ENCODE measurements at places on chromosomes 4 and X.

DNA sequence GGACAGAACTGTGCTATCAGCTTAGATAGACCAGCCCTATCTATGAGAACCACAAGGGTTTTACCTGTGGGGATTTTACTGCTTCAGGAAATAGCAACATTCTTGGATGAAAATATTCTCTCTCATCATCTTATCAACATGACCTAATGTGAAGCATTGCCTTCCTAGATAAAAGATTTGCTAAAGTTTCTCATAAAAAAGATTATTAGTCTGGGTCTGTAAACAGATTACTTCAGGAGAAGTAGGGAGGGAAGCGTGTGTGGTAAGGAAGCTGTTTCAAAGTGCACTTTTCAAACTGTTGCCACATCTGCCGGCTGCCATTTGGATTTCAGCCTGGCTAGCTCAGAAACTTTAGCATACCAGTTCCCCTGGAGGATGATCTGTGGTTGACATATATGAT is at the start of gene NOX1:
Gene NOX1, minus strand, starts transcription at position 35 of the 400 bp plus-strand sequence. CDS start 220 bp downstream, outside the sequence.
- no peak for DNase-seq

- DNase-seq = no peak
Measured at GRCh38 chrX:3763111-3763510, 49.7 kb upstream of the PRKX start.

DNA sequence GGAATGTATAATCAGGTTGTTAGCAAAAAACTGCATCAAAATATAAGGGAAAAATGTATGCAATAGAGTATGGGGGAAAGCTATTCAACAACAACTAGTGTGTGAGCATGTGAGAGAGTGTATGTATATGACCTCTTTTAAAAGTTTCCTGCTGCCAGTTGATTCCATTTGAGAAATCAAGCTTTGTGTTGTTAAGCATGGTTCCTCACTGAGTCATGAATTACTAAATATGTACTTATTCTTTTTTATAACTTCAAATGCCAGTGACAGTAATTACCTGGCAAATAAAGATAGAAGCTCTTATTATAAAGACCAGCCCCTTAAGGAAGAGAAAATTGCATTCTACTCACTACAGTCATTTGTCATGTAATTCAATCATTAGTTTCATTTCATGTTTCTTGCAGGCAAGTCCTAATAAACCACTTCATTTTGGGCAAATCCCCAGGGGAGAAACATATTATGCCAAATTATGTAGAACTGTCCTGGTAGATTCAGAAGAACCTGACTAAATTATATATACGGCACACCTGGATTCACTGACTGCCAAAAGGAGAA is 19.2 kb downstream of the RASGEF1B start:
- no peak for DNase-seq

- no peak for DNase-seq
Measured at GRCh38 chrX:67717571-67717970, 173.8 kb downstream of the AR start.

- DNase-seq = no peak
Measured at GRCh38 chr4:140609548-140610425, 41.0 kb upstream of the UCP1 start.

GRCh38 chr4:38670109-38670901 is 6.3 kb downstream of the KLF3 start:
- DNase-seq = no peak

GRCh38 chrX:10769195-10769594 is 148.8 kb upstream of the MID1 start:
- DNase-seq = no peak

DNA sequence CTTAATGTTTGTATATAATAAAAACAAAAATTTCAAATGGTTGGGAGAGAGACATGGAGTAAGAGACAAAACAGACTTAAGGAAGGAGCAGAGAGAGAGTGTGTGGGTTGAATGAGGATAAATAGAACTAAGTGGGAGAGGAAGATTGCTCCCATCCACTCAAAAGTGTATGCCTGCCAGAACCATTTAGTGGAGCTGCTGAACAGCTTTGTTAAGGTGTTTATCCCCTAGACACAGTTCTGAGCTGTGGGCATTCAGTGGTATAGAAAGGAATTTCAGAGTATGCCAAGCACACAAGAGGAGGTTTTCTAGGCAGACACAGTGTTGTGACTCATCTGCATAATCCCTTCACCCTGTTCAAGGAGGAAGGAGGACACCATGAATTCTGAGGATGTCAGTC is 508.6 kb upstream of the EPHA5 start:
- DNase-seq = no peak

- no peak for DNase-seq
Measured at GRCh38 chr4:24489870-24490269, 94.5 kb downstream of the DHX15 start.

GRCh38 chr4:108834835-108835384 is 72.1 kb upstream of the ETNPPL start:
- no peak for DNase-seq

DNA sequence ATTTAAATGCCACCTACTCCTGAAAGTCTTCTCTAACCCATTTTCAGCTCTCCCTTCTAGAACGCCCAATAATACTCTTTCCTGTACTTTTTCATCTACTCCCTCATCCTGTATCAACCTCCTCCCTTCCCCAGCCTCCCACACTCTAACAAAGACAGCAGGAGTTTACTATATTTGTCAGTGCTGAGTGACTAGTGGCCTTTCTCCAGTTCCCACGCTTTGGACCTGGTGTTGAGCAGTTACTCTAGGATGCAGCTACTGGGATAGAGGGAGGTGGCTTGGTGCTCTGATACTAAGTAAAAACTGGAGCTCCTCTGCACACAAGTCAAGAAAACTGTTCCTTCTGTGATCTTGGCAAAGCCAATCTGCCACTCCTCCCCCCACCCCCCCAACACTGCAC is 36.1 kb upstream of the KLHL13 start:
- no peak for DNase-seq
